Right ventricle myocardium inferior (tissue), 1 donor: ENCODE measurements at places on chromosomes 7 and 10. TPM values are rescaled to one million over a fixed set of nuclear protein-coding genes. Genes with fewer than 3 reads are reported as not detected.

ETV1 gene
- total RNA-seq = 27.9 TPM

CPA2 gene
- not detected for total RNA-seq

MINDY3 gene
- total RNA-seq = 16.7 TPM

- no peak for DNase-seq
Measured at GRCh38 chr7:70585071-70585470, 546.9 kb upstream of the GALNT17 start.

GRCh38 chr7:42181566-42181965 lies 55.4 kb downstream of the GLI3 start:
- no peak for DNase-seq

- no peak for DNase-seq
Measured at GRCh38 chr10:93992400-93993030, 1.2 kb upstream of the PLCE1 start.

- no peak for DNase-seq
Measured at GRCh38 chr10:112765717-112766235, 184.3 kb upstream of the TCF7L2 start.

GRCh38 chr10:122854648-122855047 lies 9.0 kb upstream of the CUZD1 start:
- no peak for DNase-seq

DNA sequence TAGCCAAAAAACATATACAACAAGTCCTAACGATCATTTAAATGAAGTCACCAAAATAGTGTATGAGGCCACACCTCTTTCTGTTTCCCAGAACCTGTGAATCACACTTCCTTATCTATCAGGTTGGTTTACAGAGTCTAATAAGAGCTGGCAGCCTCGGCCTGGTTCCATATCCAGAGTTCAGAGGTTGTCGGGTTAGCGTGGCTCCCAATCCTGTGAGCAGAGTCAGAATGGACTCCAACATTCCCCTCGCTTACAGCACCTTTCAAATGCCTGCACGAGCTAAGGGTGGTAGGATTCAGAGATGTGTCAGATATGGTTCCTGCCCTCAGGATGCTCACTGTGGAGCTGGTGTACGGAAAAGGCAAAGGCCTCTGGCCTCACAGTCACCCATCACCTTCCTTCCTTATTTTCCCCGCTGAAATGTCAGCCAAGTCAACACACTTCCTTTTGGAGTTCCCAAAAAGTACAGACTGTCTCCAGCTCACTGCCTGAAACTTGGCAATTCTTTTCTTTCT lies 6.0 kb downstream of the IL15RA start:
- DNase-seq = no peak

DNA sequence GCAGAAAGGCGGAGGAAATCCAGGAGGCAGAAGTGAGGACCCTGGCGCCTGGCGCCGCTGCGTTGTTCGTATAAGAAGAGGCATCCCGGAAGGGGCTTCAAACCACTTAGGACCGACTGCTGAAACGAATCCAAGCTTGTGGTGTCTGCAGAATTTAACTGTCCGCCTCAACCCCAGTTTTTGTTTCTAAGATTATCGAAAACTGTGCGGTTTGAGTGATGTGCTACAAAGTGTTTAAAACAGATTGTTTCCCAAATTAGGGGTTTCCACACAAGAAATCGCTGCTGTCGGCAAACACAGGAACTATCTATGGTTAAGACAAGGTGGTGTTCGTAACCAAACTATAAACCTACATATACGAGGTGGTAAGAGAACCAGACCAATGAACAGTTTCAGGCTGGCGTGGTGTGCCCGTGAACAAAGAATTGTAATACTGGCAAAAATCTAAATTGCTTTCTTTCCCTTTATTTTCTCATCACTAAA lies 835 bp upstream of the DGKI start:
- no peak for DNase-seq

- DNase-seq = no peak
Measured at GRCh38 chr7:27088002-27088922, 7.5 kb downstream of the HOXA1 start.

DNA sequence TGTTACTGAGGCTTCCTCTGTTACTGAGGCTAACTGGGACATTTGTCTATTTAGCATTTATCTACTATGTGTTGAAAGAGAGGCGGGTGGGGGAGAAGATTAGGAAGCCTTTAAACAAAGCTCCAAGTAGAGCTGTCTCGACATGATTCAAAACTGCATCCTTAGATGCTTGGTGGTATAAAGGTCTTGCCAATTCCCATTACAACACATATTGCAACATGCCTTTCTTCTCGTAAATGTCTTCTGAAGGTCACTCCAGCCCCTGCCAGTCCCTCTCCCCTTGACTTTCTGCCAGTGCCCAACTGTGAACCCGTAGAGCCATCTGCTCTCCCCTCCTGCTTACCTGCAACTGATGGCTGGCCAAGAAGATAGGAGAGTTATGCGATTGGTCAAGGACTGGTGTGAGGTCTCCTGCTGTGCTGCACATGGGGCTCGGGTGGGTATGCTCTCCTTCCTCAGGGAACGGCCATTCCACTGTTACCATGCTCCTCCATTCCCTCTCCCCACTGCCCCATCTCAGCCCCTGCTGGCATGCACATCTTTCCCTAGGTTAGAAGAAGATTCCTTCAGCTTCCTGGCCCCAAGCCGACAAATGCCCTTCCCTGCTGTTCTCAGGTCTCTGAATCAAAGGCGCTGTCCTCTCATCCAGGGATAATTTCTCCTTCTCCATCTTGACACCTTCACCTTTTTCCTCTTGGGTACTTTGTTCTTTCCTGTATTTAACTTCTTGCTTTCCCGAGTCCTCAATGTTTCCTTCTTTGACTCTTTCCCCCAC lies 43.6 kb upstream of the ZNF32 start:
- DNase-seq = no peak

DNA sequence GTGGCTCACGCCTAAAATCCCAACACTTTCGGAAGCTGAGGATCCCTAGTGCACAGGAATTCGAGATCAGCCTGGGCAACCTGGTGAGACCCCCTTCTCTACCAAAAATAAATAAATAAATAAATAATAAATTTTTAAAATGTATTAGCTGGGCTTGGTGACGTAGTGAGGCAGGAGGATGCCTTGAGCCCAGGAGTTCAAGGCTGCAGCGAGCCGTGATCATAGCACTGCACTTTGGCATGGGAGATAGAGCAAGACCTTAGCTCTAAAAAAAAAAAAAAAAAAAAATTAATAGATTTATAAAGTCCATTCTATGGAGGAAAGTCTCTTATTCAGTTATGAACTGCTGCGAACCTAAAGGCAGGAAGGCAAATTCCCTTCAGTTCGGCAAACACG lies 1.1 kb upstream of the PTPN12 start:
- DNase-seq = no peak

DNA sequence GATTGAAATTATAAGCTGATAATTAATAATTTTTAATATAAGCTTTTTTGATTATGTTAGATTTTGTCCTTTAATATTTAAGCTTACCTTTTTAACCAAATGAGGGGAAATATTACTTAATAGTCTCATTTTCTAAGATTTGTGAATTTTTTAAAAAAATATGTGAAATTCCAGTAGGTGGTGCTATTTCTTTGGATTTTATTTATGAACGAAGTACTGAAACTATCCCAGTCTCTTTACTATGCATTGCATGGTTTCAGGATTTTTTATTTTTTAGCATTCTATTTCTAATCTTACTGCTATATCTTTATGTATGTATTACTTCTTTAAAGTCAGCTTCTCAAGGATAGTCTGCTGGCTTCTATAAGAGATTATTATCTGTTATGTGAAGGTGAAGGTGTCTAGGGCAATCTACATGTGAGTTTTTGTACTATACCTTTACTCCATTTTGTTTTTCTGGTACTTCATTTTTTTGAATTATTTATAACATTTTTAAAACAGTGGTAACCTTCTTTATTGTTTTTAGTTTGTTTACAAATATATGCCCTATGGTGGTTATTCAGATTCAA lies 78.3 kb downstream of the ATRNL1 start:
- no peak for DNase-seq

DNA sequence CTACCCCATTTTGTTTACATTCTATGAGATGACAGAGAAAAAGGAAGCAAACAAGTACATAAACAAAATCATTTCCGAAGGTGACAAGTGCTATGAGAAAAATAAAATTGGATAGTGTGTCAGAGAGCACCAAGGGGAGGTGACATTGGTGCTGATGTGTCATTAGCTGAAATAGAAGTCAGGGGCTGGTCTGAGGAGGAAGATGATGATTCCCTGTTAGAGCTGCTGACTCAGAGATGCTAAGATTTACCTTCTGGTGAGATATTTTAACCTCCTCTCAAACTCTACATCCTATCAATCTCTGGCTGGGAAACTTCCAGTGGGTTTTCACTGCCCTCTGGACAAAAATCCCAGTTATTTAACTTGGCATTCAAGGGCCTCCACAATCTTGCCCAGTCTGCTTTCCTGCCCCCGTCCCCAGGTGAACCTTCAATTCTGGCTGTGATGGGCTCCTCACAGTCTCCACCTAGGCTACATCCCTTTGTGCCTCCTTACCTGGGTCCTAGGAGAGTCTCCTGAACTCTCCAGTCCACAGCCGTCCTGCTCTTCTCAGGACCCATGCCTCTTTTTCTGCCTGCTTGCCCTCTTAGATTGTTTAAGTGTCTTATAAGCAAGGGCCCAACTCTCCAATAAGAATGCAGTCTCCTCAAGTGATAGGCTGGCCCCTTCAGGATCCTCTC lies 26.6 kb downstream of the DUSP5 start:
- DNase-seq = no peak

GRCh38 chr7:31924251-31924650 lies 146.0 kb downstream of the PDE1C start:
- no peak for DNase-seq

DNA sequence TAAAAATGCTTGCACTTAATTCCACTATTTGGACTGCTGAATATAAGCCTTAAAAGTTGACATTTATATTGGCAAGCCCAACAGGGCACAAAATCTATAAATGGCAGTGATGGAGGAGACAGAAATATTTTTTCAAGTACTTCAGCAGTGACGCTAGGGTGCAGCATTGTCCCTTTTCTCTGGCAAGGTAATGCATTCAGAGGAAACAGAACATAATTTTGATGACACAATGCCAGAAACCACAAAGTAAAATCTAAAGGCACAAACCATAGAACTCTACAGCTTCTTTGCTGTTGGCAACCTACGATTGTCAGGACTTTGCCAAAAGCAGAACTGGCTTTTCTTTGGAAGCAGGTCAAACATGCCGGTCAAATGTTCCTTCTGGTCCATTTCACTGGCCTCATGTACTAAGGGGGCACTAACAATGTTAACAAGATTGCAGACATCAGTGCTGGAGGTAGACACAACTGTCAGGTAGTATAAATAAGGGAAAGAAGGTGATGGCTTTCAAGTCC lies 30.9 kb upstream of the FAM133B start:
- DNase-seq = no peak

DNA sequence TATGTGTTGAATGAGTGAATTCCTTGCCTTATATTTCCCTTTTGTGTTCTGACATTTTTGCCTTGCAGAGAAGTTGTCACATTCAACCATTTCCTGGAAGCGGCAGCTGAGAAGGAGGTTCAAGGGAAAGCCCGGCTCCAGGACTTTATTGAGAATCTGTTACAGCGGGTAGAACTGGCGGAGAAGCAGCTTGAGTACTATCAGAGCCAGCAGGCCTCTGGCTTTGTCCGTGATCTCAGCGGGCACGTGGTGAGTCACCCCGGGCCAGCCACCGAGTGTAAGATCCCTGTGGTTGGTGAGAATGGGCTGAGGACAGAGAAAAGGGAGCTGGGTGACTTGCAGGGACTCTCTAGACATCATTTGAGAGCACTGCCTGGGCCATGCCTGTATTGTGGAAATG lies 14.2 kb downstream of the ZNF365 start:
- DNase-seq = peak; percentile 35

GRCh38 chr10:21300551-21300950 lies 224.9 kb downstream of the SKIDA1 start:
- DNase-seq = no peak

GRCh38 chr10:49082766-49083165 lies 32.6 kb downstream of the VSTM4 start:
- no peak for DNase-seq

DNA sequence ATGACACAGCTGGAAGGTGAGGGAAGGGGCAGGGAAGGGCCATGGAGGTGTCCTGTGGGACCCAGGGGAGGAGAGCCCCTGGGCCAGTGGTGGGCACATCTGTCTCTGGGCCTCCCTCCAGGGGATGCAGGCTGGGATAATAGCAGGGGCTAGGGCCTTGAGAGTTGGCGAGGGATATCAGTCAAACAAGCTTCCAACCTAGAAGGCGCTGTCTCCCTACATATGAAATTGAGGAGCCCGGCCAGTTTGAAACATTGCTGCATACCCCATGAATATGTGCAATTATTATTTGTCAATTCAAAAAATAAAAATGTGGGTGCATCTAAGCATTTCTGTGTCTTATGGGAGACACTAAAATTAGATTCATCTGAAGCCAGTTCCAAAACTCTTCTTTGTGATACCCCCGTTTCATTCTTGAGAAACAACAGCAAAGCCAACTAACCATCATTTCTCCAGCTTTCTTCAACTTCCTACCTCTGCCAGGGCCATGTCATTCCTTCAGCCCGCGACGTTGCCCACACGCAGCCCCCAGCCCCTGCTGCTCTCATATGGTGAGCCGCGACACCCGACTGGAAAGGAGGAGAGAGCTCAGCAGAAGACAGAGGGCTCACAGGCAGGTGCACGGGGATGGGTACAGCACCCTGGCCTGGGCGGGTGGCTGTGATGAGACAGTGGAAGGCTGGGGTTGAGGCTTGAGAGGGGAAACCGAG lies 418.7 kb downstream of the GLRX3 start:
- DNase-seq = no peak

- DNase-seq = no peak
Measured at GRCh38 chr7:126948664-126949063, 304.1 kb downstream of the GRM8 start.
